ENCODE measurements at places on chromosomes 5 and 9.

DNA sequence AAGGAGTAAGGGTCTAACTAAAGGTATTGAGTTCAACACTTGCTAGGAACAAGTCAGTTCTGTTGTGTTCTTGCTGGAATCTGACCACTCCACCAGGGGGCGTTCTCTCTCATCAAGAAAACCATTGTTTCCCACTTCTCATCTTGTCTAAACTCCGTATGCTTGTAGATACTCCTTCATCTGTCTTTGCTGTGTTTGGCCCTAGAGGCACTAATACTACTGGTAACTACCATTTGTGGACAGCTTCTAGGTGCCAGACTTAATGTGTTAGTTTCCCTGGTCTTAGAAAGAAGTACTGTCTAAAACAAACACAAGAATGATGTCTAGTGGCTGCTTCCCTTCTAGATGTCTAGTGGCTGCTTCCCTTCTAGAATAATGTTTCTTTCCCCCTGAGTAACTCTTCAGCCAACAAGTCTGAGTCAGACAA, 18.7 kb upstream of the PTPDC1 start:
- peak; percentile 86 for DNase-seq

GRCh38 chr5:12616093-12616492, 711.8 kb upstream of the CTNND2 start:
- no peak for DNase-seq

DNA sequence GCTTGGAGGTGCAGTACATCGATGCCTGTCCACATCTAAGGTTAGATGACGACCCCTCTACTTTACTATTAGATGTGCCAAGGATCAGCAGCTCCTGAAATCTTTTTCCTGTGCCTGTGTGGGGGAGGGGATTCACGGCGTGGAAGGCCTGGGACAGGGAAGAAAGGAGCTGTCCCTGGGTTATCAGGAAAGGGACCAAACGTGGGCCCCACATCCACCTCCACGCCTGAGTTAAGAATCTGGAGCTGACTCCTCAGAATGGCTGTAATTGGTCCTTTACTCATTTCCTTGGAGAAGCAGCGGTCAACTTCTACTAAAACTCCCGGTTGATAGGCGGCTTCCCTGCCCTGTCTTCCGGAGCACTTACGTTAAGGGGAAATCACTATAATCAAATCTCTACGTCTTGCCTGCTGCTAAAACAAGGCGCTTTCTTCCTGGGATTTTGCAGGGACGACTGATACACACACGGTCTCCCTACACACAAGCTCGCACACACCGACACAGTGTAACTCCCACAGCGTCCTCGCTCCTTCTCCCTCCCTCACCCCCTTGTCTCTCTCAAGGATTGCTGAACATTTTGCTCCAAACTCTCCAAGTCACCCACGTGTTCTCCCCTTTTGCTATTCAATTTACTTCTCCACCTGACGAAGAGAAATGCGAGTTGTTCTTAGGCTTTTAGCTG, 1.4 kb downstream of the PDE4D start:
- DNase-seq, result no peak

DNA sequence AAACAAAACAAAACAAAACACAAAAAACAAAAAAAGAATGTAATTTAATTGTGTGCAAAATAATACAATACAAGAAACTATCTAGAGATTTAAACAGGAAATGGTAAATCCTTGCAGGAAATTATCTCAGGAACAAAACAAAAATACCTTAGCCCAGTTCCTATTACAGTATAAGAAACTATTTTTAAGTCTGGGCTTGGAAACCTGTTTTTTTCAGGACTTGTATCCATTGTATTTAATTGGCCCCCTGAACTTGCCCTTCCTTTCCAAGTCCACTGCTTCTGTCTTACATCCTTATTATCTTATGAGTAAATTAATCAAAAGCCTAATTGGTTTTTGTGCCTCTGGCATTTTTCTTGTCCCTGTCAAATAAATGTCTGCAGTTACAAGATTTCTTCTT, 48.5 kb downstream of the ST8SIA4 start:
- no peak for DNase-seq

DNA sequence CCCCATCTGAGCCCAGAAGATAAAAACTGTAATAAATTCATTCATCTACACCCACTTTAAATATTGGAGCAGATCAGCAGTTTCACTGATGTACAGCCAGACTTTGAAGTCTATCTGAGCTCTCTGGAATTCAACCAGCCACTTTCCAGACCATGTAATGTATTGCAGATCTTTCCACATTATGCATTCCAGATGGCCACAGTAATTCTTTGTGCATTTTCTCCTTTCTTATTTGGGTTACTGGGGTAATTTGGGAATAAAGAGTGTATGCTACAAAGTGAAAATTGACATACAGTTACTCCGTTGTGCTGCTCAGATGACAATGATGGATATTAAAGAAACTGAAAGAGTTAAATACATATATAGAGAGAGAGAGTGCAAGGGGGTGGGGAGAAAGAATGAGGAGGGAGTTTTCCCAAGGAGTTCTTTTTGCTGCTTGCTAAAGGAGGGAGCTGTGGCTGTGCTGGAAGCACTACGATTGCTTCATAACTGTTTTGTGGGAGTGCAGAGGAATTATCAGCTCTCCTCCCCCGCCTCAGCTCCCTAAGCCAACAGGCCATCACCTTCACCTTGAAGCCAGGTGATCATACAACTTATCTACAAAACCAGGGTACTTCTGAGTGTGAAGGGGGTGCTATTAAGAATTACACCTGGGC, 152.8 kb downstream of the GAS1 start:
- no peak for DNase-seq

DNA sequence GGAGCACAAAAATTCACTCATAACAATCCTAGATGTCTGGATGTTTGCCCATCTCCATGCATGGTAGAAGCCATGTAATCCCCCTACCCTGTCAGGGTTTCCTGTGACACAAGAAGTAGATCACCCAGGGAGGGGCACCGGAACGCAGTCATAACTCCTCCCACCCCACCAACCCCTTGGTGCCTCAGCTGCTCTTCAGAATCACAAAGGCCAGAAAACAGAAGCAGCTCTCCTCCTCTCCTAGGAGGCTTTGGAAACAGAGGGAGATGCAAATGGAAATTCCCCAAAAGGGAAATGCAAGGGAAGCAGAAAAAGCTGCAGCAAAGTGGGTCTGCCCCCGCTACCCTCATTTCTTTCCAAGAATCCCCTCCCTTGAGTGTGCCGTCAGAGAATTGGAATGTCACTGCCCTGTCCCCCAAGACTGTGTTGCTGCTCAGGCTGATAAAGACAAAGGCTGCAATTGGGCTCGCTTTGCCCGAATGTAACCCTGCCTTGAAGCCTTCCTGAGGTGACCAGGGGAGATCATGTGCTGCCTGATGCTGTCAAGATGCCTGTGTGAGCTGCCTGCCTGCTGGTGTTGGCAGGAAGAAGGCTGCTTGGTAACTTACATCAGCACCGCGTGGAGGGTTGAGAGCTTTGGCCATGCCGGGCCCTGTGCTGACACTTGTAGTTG, 65.5 kb upstream of the ABCA1 start:
- peak; percentile 38 for DNase-seq

GRCh38 chr5:137888466-137888862, 793 bp upstream of the PKD2L2 start:
- no peak for DNase-seq

GRCh38 chr5:53834500-53834899, 274.1 kb downstream of the NDUFS4 start:
- DNase-seq, result no peak

GRCh38 chr9:81250041-81250440, 439.3 kb downstream of the TLE1 start:
- DNase-seq, result no peak

GRCh38 chr5:132057498-132058255, 2.8 kb upstream of the IL3 start:
- no peak for DNase-seq

DNA sequence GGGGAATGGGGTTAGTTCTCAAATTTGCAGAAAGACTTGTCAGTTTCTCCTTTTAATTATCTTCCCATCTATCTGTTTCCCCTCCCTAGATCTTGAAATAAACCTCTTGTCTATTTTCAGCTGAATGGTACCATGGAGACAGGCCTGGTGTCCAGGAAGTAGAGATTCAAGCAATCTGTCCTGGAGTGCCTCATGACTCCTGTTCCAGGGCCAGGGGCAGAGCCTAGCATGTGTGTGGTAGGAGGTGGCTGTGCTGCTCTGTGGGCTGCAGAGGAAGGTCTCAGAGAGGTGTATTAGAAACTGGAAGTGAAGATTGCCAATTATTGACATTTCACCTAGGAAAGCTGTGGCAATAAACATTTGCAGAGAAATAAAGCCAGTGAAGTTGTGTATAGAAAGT, 175.8 kb upstream of the ATP10B start:
- no peak for DNase-seq

DNA sequence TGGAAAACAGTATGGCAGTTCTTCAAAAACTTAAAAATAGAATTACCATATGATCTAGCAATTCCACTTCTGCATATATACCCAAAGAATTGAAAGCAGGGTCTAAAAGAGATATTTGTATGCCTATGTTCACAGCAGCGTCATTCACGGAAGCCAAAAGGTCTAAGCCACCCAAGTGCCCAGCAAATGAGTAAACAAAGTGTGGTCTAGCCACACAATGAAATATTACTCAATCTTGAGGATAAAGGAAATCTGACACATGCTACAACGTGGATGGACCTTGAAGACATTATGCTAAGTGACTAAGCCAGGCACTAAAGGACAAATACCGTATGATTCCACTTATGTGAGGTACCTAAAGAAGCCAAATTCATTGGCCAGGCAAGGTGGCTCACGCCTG, 11.1 kb upstream of the MED27 start:
- DNase-seq, result no peak

- DNase-seq, result peak; percentile 43
These were observed 693.5 kb downstream of the PTPRD start for GRCh38 chr9:9919174-9919775.

- DNase-seq, result peak; percentile 92
These were observed 6.1 kb downstream of the ANKS6 start for GRCh38 chr9:98790134-98790841.

- DNase-seq, result no peak
These were observed 6.2 kb upstream of the ERGIC1 start for GRCh38 chr5:172827841-172828240.

DNA sequence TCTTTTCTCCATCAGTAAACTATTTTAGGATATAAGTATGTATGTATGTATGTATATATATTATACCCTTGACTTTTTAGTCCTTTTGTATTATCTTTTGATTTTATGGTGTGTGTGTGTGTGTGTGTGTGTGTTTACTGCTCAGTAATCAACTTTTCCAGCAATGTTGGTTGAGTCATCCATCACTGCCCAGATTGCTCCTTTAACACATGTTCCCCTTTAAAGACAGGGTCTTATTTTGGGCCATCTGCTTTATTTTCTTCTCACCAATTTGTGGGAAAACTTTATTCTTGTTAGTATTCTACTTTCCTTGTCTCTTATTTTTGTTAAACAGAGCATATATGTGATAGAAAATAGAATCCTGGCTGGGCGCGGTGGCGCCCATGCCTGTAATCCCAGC, 28.1 kb downstream of the ANKRD33B start:
- DNase-seq, result peak; percentile 40

- DNase-seq, result peak; percentile 16
These were observed 89.8 kb downstream of the NTRK2 start for GRCh38 chr9:84759300-84759750.

DNA sequence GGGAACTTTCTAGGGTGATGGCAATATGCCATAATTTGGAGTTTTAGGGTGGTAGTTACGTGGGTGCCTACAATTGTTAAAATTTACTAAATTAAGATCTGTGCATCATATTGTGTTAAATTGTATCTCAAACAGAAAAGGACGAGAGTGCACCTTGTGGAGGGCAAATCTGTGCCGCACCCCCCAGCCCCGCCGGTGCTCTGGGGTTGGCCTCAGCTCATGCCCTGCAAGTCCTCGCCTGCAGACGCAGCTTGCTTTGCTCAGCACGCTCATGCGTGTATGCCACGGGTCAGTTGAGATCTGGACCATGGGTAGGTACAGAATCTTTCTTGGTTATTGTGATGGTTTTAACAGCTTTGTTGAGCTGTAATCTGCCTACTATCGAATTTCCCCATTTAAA, 33.7 kb upstream of the FCN1 start:
- DNase-seq, result no peak

- DNase-seq, result peak; percentile 38
These were observed 161.2 kb downstream of the ZNF462 start for GRCh38 chr9:107024193-107024592.

DNA sequence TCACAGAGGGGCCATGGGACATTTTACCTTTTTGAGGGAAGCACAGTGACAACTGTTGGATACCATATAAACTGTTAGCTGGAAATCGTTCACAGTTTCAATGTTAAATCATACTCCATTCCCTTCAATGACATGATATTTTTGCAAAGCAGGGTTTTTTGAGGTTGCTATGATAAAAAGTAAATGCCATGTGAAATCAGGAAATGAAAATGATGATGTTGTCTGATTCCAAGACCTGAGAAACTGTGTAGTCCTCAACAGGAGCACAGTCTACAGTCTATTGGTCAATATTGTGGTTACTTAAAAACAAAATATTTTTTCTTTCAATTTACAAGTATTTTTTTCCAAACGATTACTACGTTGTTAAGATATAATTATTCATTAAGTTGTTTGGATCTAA, 24.0 kb upstream of the ADAM19 start:
- no peak for DNase-seq

DNA sequence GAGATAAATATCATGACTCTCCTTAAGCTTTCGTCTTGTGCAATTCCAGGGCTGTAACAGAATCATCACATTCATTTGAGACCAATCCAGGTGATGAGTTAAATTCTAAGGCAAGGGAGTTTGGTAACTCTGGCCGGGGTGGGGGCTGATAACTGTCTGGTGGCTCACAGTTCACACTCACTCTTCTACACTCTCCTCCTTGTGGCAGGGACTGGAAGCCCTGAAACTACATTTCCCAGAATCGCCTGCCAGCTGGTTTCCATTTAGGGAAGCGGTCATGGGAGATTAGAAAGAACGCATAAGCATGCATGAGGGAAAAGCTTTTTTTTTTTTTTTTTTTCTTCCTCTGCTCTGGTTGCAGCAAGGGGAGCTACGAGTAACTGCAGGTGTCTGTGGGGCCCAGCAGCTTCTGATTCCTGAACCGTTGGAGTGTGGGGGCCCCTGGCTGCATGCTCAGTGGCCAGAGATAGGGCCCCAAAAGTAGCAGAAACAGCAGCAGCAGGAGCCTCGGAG, 154.8 kb upstream of the TBC1D2 start:
- peak; percentile 26 for DNase-seq

GRCh38 chr9:98288881-98289280, 33.4 kb upstream of the TBC1D2 start:
- DNase-seq, result no peak

- DNase-seq, result peak; percentile 86
These were observed 204.8 kb downstream of the MLLT3 start for GRCh38 chr9:20417373-20418080.

DNA sequence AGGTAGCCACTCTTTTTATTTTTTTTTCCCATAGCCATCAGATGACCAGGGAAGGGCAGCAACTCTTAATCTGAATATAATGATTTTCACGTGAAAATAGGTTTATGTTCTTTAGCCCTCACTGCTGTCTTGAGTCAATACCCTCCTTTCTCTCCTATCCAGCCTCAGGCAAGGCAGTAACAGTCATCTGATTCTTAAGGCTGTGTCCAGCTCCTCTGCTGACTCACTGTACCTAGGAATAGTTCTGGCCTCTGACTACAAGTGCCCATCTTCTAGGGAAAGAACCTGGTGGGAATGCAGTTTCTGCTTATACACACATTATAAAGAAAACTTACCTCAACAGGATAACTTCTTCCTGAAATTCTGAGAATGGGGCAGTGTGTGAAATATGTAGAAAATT, 30.7 kb downstream of the DHX29 start:
- no peak for DNase-seq
